ENCODE measurements at places on chromosomes 1 and 21.

- no peak for DNase-seq
Observed at GRCh38 chr1:233086961-233087881, 136.8 kb downstream of the NTPCR start.

DNA sequence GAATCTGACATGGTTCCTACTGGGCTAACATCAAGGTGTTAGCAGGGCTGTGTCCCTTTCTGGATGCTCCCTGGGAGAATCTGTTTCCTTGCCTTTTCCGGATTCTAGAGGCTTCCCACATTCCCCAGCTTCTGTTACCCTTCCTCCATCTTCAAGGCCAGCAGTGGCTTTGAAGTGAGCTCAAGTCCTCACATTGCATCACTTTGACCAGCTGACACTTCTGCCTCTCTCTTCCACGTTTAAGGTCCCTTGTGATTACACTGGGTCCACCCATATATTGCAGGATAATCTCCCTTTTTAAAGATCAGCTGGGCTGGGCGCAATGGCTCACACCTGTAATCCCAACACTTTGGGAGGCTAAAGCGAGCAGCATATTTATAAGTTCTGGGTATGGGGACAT lies 33.1 kb downstream of the CNST start:
- no peak for DNase-seq

DNA sequence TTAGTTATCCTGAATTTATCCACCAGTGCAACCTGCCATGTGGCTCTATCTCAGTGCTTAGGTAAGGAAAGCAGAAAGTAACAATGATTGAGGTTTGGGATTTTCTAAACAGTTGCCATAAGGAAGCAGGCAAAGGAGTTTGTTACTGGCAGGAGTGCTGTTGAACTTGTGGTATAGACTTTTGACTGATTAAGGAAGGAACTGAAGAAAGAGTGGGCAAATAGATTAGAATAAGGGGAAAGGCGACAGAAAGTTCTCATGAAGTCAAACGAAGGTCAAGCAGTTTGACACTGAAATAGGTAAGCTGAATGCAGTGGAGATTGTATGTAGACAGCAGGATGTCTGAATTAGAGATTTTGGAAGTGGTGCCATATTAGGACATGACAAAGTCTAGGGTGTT lies 24.2 kb upstream of the CR2 start:
- no peak for DNase-seq

DNA sequence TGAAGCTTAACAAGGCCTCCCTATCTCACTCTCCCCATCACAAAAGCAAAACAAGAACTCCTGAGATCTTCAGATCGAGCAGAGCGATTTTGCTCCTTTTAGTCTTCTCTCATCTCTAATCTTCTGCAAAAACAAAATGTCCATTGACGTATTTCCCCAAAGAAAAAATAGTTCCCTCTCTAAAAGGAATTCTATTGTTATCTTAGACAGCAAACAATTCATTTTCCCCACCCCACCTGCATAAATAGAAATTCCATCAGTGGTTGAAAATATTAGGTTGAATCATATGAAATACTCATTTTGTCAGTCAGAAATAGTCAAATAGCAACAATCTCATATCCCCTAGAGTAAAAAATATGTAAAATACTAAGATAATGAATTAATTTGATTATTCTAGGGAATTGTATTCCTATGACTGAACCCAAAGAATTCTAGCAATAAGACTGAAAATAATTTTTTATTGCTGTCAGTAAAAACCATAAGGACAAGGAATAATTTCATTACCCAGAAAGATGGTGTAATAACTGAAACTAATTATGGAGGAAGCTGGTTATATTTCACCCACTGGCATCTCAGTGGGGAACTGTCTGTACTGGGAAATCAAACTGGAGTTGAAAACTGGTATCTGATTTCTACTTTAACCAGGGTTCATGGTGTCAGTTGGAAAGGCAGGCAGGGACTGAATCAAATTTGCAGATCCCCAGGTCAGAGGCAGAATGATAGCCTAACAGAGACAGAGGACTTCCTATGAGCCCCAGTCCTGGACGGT lies 51.3 kb downstream of the RHOU start:
- DNase-seq = no peak

DNA sequence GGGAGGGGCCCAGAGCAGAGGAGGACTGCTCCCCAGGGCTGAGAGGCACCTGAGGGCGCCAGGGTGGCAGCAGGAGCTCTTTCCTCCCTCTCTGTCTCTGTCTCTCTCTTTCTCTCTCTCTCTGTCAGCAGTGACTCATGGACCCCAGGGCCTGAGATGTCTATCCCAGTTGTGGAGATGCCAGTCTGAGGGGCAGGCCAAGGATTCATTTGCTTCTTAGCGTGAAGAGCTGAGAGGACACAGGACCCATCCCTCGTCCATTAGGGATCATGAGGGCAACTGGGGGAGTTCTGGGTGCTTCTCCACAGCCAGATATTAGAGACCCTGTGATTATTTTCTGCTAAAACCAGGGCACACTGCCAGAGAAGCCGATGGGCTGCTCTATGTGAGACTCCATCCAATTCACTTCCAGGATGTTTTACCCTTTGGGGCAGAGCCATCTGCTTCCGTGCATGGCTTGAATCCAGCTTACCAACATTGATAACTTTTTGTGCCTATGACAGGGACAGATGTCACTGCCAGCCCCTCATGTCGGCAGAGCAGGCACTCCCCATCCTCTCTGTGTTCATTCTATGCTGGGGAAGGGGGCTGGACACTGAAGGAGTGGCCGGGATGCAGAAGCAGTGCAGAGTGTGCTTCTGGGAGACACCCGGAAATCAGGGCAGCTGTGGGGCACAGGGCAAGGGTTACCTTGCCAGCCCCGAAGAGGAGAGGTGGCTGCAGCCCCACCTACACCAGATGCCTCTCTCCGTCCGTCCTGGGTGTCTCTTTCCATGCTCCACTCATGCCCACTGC lies 4.1 kb upstream of the PCBP3 start:
- no peak for DNase-seq

- DNase-seq = no peak
Observed at GRCh38 chr1:201983380-201983805, 945 bp downstream of the RNPEP start.

DNA sequence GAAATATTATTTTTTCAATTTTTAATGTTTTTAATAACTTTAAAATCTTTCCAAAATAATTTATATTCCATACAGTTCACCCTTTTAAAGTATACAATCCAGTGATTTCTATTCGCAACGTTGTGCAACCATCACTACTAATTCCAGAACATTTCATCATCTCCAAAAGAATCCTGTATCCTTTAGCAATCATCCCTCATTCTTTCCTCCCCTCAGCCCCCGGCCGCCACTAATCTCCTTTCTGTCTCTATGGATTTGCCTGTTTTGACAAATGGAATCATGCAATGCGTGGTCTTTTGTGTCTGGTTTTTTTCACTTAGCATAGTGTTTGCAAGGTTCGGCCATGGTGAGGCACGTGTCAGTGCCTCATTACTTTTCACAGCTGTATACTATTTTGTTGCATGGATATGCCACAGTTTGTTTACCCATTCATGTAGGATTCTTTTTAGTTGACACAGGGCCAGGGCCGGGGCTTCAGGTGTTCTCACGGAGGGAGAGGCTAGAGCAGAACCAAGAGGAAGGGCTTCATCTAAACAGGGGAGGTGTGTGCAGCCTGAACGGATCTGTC lies 40.6 kb upstream of the ZBTB40 start:
- DNase-seq = no peak

DNA sequence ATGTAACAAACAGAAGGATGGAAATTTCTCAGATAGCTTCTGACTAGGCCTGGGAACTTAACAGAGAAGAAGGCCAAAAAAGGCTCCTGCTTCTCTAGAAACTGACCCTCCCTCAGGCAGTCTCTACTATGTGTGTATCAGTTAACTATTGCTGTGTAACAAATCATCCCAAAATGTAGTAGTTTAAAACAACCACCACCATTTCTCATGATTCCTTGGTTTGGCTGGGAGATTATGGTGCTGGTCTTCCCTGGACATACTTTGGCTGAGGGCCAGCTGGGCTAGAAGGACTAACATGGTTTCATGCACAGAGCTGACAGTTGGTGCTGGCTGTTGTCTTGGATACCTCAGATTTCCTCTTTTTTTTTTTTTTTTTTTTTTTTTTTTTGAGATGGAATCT lies 26.2 kb upstream of the CNN3 start:
- no peak for DNase-seq

GRCh38 chr1:46333300-46334029 lies 7.1 kb upstream of the NSUN4 start:
- no peak for DNase-seq

- DNase-seq = no peak
Observed at GRCh38 chr1:104801344-104801743, 1051.6 kb downstream of the AMY1C start.

DNA sequence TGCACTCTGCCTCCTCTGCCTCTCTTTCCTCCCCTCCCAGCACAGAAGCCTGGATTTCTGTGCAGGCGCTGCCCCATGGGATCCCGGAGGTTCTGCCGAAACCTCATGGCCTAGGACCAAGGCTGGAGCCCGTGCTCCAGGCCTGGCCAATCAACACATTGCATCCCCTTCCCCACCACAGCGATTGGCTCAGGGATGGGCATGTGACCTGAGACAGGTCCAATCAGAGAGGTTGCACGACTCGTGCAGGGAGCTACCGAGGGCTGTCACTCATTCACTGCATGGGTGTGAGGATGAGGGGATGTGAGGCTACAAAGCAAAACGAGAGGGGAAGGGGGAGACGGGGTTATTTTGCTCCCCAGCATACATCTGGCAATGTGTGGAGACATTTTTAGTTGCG lies 3.3 kb upstream of the CELA2B start:
- DNase-seq = no peak

DNA sequence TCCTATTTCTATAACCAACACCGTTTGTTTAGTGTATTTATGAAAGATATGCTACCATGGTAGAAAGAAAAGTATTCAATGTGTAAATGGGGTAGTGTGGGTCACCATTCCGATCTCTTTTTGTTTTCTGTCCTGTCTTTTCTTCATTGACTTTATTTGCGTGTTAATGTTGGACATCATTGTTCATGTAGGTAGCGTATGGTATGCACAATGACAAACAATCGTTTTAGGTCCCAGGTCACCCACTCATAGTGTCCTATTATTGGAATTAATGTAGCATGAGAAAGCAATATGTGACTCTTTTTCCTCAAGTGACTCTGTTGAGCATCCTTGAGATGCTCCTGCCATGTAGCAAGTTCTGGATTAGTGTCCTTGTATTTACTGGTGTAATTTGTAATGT lies 25.4 kb downstream of the ATP5PO start:
- no peak for DNase-seq

DNA sequence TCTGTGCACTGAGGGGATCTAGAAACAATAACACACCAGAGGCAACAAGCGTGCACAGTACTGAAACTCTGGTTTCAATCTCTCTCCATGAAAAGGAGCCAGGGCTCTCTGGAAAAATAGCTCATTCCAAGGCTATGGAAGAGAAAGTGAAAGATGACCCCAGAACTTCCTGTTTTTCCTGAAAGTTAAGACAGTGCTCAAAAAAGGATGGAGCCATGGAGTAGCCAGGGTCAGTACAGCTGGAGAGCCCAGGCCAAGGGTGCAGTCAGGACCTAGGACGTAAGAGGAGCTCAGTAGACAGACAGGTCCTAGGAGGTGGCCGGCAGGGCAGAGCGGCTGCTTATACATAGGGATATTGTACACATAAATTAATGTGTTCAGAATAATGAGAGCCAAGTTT lies 19.1 kb downstream of the NOL9 start:
- no peak for DNase-seq

- no peak for DNase-seq
Observed at GRCh38 chr1:23276531-23276930, 59.2 kb upstream of the HTR1D start.

DNA sequence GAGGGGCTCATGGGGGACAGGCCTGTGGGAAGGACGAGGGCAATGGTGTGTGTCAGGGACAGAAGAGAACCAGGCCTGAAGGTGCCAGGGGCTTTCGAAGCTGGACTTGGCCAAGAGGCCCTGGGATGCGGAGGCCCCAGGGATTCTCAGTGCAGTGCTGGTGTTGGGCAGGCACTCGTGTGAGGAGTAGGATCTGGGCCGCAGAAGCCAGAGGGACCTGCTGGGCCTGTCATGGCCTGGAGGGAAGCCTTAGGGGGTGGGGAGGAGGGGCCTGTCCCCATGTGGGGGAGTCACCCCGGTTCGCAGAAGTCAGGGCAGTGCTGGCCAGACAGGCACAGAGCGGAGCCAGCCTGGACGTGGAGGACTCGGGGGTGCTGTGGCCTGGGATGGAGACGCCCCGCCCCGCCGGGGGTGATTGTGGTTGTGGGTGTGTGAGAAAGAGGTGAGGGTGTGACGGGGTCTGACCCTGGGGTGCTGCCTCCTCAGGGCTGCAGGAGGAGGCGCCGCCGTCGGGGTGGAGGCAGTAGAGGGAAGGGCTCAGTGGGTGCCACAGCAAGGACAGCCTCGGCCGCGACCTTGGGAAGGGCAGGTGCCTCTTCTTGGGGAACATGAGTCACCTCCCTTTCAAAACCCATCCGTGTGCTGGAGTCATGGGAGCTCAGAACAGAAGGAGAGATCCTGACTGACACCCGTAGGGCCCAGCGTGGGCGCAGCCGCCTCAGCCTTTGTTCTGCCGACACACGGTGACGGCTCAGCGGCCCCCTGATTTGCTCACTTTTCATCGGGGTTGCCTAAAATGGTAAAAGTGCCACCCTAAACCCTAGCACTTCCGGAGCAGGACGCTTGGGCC lies 33.9 kb downstream of the FAAP20 start:
- DNase-seq = no peak

GRCh38 chr21:44865561-44866280 lies 7.8 kb downstream of the PTTG1IP start:
- DNase-seq = no peak

GRCh38 chr1:222455188-222455879 lies 92.6 kb downstream of the HHIPL2 start:
- DNase-seq = peak; percentile 91

GRCh38 chr1:205813755-205814058 lies 709 bp upstream of the SLC41A1 start:
- DNase-seq = no peak

GRCh38 chr1:231465051-231465450 lies 43.0 kb upstream of the EGLN1 start:
- DNase-seq = no peak

GRCh38 chr21:27515676-27516075 lies 548.8 kb upstream of the ADAMTS5 start:
- DNase-seq = no peak

- no peak for DNase-seq
Observed at GRCh38 chr1:20449735-20450311, 36.2 kb downstream of the CAMK2N1 start.

GRCh38 chr1:220370041-220370700 lies 97.9 kb upstream of the RAB3GAP2 start:
- DNase-seq = peak; percentile 48

- no peak for DNase-seq
Observed at GRCh38 chr1:169009666-169010065, 96.8 kb upstream of the ATP1B1 start.

All from right forelimb (tissue), 1 donor.